ENCODE measurements at places on chromosomes 3 and 15.

DNA sequence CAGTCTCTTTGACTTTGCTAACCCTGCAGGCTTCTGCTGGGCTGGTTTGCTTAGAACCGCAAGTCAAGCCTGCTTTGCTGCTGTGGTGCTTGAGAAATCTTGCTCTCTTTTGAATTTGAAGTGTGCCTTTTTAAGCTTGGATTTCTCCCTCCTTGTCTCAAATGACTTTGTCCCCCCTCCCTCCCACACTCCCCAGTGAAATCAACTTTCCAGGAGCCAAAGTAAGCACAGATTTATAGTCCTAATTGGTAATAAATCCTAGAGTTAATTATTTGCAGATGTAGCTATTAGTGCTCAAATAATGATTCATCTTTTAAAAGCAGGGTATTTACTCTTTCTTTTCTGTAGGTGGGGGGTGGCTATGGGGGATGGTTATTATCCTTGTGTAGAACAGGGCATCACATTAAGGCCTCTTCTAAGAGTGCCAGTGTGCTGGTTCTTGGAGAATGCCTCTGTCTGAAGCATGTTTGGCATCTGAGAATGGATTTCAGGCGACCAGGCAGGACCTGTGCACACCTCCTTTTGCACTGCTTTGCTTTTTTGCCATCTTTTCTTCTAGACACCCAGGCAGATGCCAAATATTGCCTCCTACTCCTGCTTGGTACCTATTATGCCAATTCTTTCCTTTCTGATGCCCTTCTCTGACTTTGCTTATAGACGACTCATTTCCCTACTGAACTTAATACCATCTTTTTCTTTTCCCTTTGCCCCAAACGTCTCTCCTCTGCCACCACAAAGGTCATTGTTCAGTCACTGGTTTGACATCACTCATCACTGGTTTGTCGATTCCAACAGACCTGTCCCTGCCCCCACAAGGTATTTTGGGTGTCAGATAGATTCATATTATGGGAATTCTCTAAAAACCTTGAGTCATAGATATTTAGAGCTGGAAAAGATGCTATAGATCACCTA, 50.7 kb downstream of the CLDN11 start:
- DNase-seq = no peak

GRCh38 chr3:140850210-140850955, 91.3 kb upstream of the SLC25A36 start:
- DNase-seq = no peak

DNA sequence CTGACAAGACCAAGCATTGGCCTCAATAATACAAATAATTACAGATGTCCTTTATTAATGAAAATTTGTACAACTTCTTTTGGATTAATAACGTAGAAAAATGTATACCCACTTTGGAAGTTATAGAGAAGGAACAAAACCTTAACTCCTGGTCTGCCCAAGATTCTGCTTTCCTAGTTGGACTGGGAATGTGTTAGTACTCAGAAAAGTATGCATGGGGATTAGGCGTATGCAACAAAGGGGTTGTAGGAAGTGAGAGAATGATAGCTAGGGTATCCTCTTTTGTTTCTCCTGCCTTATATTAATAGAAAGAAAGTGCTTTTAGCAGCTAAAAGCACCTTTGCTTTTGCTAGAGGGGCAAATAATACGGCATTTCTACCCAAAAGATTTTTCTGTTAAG, 116.2 kb upstream of the LRRFIP2 start:
- no peak for DNase-seq

GRCh38 chr3:174529298-174529697, 329.8 kb upstream of the NAALADL2 start:
- DNase-seq = no peak

DNA sequence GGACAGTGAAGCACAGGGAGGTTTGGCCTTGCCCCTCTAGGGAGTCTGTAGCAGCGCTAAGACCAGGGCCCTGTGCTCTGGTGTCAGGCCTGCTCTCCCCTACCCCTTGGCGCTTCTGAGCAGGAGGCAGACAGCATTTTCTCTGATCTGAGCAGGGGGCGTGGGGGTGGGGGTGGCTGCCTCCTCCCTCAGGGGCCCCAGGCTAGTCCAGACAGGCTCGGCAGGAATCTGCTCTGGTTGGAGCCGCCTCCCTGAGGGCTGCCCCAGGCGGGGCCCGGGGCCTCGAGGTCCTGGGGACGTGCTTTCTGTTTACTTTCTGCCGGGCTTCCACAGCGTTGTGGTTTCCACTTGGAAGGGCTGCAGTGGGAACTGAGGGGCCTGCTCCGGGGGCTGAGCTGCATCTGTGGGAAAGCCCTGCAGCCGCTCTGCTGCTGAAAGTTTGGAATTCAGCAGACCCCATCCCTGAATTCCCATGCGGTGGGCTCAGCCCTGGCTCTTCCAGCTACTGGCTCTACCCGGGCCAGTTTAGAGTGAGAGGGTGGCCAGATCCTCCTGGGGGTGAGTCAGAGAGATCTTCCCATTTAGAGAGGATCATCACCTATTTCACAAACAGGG, 105.4 kb downstream of the LINGO1 start:
- DNase-seq = no peak

- no peak for DNase-seq
Observed at GRCh38 chr3:110568246-110568645, 503.4 kb upstream of the NECTIN3 start.

GRCh38 chr3:195133013-195133412, 137.9 kb downstream of the XXYLT1 start:
- no peak for DNase-seq

DNA sequence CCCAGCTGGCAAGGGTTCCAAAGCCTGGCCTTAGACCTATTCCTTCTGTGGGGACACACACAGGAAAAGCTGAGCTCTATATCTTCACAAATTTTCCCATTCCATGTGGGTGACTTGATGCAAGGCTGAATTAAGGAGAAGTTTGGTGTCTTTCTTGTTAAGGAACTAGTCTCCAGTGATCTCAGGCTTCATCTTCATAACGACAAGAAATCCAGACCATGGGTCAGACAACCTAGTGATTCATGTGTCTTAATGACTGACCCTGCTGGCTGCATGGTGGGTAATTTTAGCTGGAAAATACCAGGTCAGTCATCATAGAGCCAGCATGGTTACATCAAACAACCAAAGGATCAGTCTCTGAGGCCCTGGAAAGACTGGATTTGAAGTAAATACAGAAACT, 112.7 kb upstream of the SLC4A7 start:
- peak; percentile 84 for DNase-seq

DNA sequence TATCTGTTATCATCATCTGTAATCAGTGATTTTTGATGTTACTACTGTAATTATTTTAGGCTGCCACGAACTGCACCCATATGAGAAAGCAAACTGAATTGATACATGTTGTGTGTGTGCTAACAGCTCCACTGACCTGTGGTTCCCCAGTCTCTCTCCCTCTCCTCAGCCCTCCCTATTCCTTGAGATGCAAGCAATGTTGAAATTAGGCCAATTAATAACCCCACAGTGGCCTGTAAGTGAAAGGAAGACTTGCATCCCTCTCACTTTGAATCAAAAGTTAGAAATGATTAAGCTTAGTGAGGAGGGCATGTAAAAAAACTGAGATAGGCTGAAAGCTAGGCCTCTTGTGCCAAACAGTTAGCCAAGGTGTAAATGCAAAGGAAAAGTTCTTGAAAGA, 218.6 kb upstream of the LRRFIP2 start:
- DNase-seq = no peak

GRCh38 chr3:31041161-31041978, 146.9 kb upstream of the GADL1 start:
- DNase-seq = no peak

DNA sequence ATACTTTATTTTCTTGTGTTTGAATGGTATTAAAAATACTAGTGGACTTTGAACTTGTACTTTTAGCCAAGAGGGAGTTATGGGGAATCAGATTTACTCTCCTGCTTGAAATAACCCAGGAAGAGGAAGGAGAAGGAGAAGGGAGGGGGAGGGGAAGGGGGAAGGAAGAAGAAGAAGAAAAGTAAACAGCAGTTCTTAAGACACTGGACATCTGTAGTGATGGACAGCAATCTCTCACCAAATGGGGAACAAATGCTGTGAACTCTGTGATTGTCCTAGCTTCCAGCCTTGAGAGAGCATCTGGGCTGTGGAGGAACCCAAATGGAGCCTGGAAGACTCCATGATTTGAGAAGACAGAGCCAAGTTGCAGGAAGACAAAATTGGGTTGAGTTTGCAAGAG, 52.0 kb downstream of the VPS8 start:
- peak; percentile 30 for DNase-seq

- DNase-seq = no peak
Observed at GRCh38 chr3:141333836-141334626, 34.3 kb upstream of the ZBTB38 start.

Measured in suppressor macrophage (primary cell).